ENCODE measurements at places on chromosomes 3 and 15. TPM values are rescaled to one million over a fixed set of nuclear protein-coding genes. Genes with fewer than 3 reads are reported as not detected.

The SLC28A1 gene
- 0.31 TPM for total RNA-seq

The IGSF10 gene
- not detected for total RNA-seq

The MORC1 gene
- not detected for total RNA-seq

The TRPM1 gene
- total RNA-seq: not detected

The TEX264 gene
- total RNA-seq: 35.2 TPM

The EDC3 gene
- 24.3 TPM for total RNA-seq

The IL5RA gene
- total RNA-seq: not detected

The TM4SF18 gene
- not detected for total RNA-seq

The HTR3D gene
- not detected for total RNA-seq

The SHF gene
- total RNA-seq: 16.8 TPM

The OIP5 gene
- total RNA-seq: 39.1 TPM

The GRAMD2A gene
- total RNA-seq: not detected

The PFKFB4 gene
- total RNA-seq: 7.1 TPM

The RLBP1 gene
- total RNA-seq: not detected

The TRIM69 gene
- 2.6 TPM for total RNA-seq

The CFAP44 gene
- total RNA-seq: 0.90 TPM

The XIRP1 gene
- total RNA-seq: not detected

The FRMD5 gene
- total RNA-seq: 1.00 TPM

The ALDH1A3 gene
- not detected for total RNA-seq

The SCAMP5 gene
- total RNA-seq: 34.3 TPM

The DZIP1L gene
- total RNA-seq: 1.1 TPM

The BOC gene
- total RNA-seq: not detected

The GRM7 gene
- not detected for total RNA-seq
